ENCODE measurements at places on chromosomes 5 and 9.

- no peak for DNase-seq
These were observed 128.7 kb upstream of the APC start for GRCh38 chr5:112608975-112609374.

GRCh38 chr9:128317629-128318028, 4.6 kb downstream of the TRUB2 start:
- no peak for DNase-seq

- DNase-seq: no peak
These were observed 457.3 kb downstream of the DMAC1 start for GRCh38 chr9:7342229-7342628.

DNA sequence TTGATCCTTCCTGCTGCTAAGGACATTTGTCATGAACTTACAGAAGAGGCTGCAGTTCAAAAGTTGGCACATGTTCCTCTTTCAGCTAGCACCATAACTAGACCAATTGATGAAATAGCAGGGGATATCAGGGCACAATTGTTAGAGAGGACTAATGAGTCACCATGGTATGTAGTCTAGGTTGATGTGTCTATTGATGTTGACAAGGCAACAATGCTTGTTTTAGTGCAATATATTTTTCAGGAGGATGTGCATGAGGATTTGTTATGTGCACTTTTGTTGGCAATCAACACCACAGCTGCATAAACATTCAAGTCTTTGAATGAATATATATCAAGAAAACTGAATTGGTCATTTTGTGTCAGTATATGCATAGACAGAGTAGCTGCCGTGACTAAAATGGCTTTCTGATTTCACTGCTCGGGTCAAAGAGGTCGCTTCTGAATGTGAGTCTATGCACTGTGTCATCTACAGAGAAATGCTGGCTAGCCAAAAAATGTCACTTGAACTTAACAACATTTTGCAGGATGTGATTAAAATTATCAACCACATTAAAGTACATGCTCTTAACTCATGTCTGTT, 68.0 kb downstream of the FGF10 start:
- no peak for DNase-seq

GRCh38 chr9:99998866-99999265, 92.4 kb downstream of the STX17 start:
- no peak for DNase-seq

DNA sequence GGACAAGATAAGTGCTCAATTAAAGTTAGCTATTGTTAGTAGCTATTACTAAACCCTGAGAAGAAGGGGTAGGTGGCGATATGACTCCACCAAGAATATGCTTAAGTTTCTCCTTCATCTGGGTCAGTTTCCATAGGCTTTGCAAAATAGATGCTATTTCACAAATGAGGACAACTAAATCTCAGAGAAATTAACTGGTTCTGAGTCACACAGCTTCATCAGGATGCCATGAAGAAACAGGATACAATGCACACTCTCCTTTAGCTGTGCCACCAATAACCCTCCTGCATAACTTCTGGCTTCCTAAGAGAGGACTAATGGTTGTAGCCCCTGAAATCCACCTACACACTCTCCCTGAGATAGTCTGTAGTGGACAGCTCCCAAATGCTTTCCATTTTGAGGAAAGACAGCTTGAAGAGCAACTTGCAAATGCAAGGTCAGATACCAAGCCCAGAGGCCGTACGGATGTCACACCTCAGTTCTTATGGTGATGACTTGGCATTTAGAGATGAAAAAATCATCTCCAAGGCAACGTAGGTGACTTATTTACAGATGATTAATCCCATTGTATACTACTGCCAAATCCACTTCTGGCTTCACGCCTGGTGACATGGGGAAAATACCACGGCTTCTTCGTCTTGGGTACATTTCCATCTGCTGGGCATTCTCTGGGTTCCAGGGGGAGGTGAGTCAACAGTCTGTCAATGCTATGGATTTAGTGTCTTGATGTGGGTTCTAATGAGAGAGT, 251.4 kb upstream of the IL12B start:
- peak; percentile 32 for DNase-seq

DNA sequence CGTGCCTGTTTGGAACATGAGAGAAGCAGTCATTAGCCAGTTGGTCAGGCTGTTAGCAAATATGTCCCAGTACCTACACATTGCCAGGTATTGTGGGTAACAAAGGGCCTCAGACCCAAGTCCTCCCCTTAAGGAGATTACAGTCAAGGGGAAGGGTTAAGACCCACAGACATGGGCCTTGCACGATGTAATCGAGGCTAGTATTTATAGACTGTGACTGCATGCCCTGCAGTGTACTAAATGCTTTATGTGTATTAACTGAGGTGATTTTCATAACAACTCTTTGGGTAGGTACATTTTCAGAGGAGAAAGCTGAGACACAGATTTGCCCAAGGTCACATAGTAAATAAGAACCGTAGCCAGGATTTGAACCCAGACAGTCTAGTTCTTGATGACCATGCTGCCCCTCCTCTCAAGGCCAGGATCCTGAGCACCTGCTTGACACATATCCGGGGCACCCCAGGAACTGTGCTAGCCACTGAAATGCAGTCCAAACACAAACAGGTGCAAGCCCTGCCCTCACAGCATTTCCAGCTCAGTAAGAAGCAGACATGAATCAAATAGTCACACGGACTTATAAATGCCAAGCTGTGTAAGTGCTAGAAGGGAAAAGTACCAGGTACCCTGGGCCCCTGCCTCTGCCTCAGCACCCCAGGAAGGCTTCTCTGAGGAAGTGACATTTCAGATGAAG, 32.0 kb upstream of the GRPEL2 start:
- peak; percentile 31 for DNase-seq

- DNase-seq: no peak
These were observed 78.3 kb upstream of the LIFR start for GRCh38 chr5:38634568-38635369.

- DNase-seq: no peak
These were observed at the start of gene SLC46A2 for GRCh38 chr9:112890106-112891081. TSS of gene SLC46A2 (minus strand) at chr9:112890876. CDS start at chr9:112890681, 195 bp downstream.

- DNase-seq: no peak
These were observed 387.8 kb downstream of the RASEF start for GRCh38 chr9:82675102-82675501.

GRCh38 chr5:15959370-15960164, 220.0 kb downstream of the MARCHF11 start:
- DNase-seq: no peak

- no peak for DNase-seq
These were observed 76.8 kb downstream of the TMEM167A start for GRCh38 chr5:83000428-83000827.

- no peak for DNase-seq
These were observed 707.2 kb downstream of the MTRR start for GRCh38 chr5:8576178-8576577.

- no peak for DNase-seq
These were observed 159.2 kb upstream of the ALDH1B1 start for GRCh38 chr9:38233343-38233742.

- no peak for DNase-seq
These were observed 124.4 kb downstream of the FANCC start for GRCh38 chr9:95193067-95193466.

GRCh38 chr5:38473008-38473407, 83.4 kb downstream of the LIFR start:
- DNase-seq: no peak

GRCh38 chr5:88489364-88489763, 220.7 kb upstream of the TMEM161B start:
- no peak for DNase-seq

DNA sequence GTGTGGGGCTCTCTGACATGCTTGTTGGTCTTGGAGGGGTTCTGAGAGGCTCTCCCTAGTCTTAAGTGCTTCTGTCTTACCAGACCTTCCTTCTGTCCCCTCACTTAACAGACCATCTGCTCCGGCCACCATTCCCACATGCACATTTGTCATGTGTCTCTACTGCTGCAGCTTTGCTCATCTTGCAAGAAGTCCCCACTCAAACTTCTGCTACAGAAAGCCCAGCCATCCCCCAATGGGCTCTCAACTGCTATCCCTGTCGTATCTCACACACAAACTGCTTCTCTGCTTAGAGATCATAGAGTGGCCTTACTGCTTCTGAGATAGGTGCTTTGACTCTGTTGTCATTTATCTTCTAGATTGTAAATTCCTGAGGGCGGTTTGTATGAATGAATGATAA, 69.4 kb downstream of the NUP214 start:
- DNase-seq: no peak

GRCh38 chr9:22650946-22651345, 204.3 kb downstream of the DMRTA1 start:
- DNase-seq: no peak

DNA sequence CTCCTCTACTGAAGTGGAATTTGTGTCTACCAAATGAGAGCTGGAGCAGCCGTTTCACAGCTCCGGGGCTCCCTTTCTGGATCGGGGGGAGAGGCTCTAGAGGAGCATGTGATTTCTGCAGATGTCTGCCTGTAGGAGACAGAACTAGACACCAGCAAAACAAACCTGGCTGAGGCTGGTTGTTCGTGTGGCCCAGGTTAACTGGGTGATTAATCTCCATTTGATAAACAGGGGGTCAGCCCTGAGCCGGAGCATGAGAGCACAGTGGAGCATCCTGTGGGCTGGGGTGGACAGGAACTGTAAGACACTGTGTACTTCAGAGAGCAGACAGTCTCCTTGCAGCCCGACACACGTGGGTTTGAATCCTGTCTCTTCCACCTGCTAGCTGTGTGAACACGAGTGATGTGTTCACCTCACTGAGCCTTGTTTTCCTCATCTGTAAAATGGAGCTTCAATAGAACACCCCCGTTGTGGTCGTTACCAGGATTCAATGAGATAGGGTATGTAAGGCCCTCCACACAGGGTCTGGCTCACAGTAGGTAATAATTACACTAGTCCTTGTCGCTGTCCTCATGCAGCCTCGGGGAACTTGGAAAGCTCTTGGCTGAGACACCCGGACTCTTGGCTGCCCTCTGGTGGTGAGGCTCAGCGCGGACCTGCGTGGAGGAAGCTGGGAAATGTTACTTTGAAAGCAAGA, 12.9 kb downstream of the CXCL14 start:
- peak; percentile 19 for DNase-seq

- no peak for DNase-seq
These were observed 70.5 kb upstream of the GFPT2 start for GRCh38 chr5:180423598-180423997.

GRCh38 chr9:123925819-123926218, 4.1 kb downstream of the DENND1A start:
- DNase-seq: no peak

GRCh38 chr9:91693226-91693625, 256.8 kb downstream of the ROR2 start:
- DNase-seq: no peak

GRCh38 chr9:98771209-98771874, 25.0 kb downstream of the ANKS6 start:
- DNase-seq: no peak

GRCh38 chr9:135454737-135455136, 24.8 kb upstream of the PPP1R26 start:
- no peak for DNase-seq

DNA sequence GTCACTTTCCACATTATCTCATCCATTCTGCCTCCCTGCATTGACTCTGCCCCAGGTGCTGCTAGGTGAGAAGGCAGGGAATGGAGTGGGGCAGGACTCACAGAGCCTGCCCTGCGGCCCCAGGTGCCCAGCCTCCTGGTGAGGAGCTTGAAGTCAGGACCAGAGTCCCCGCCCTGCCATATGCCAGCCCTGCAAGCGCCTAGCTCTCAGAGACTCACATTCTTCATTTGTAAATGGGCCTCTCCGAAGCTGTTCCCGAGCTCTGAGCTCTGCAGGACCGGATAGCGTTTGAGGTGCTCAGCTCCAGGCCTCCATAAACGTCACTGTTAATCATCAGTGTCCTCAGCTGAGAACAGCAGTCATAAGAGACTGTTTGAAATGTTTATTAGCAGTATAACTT, 75.1 kb upstream of the STXBP1 start:
- DNase-seq: no peak

DNA sequence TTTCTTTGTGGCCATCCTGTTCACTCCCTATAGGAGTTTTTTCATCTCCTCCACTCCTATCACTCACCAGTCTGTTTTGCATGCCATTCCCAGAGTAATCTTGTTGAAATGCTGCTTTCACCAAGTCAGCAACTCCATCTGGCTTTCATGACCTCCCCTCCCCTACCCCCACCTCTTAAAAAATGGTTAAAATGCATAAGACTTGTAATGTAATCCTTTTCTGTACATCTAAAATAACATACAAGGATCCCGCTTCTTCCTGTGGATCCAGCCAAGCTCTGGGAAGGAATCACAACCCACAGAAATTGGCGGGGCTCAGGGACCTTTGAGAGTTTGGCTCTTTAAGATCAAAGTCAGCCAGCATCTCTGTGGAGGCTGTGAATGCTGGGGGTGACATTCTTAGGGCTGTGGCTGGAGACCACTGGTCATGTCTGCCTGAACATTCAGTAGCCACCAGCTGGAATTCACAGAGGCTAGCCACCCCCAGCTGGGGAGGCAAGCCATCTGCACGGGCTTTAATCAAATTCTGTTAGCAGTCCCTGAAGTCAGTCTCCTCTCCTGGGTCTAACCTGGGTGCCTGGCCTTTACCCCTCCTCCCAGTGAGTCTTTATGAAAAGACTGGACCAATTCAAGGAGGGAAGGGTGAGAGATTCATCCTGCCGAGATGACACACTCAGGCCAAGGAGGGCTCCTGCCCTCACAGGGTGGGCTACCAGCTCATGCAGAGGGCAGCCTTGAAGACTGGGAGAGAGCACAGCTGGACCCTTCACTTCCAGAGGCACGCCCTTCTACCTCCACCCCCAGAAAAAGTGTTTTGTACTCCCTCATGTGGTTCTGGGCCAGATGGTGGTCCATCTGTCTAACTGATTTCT, 132.9 kb downstream of the LIFR start:
- no peak for DNase-seq

DNA sequence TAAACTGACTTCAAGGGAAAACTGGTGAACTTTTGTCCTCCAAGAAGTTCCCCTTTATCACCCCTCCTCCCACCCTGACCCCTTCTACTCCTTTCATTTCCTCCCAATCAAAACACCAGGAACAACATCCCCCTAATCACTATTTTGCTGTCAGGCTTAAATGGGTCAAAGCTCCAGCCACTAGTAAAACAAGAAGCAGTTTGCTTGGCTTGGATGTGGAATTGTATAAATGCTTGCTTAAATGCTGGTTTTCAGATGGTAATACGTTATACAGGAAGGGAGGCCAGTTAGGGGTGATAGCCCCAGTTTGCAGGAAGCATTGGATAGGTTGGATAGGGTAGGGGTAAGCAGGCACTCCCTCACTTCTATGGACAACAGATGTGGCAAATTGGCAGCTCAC, 473.6 kb downstream of the AGTPBP1 start:
- no peak for DNase-seq

GRCh38 chr5:1040571-1040970, 32.0 kb downstream of the NKD2 start:
- DNase-seq: no peak

- DNase-seq: no peak
These were observed 17.1 kb downstream of the OBP2B start for GRCh38 chr9:133191989-133192388.

- DNase-seq: no peak
These were observed 136.5 kb downstream of the PBX3 start for GRCh38 chr9:125883565-125884217.

DNA sequence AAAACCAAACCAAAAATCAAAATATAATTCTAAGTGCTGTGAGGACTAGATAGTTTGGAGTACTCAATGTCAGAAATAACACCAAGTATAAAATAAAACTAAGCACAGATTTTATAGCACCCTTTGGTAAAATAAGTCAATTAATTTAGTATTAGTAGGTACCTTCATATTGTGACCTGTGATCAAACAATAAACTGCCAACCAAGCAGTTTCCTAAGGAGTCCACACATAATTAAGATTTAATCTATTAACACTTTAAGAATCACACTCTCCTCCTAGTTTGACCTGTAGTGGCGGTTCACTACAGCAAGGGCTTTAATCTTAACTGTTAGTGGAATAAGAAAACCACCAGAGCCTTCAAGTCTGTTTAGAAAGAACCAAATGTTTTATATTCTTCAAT, 2.8 kb downstream of the HNRNPK start:
- no peak for DNase-seq
